HFF-Myc (cell line): ENCODE measurements at places on chromosomes 3 and 15.

DNA sequence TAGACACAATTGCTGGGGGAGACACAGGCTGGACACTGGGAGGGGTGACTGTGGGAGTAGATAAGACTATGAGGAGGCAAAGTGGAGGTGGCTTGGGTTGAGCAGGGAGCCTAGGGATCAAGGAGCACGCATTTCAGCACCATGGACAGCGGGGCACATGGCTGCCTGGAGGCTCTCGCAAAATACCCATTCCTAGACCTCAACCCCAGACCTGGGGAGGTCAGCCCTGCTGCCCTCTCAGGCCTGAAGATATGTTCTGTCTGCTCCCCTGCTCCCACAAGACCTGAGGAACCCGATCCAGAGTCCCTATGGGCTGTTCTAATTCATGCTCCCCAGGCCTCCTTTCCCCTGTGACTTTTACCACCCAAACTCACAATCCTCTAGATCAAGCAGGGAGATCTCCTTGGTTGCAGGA is 16.0 kb upstream of the CPEB1 start:
- peak; percentile 19 for DNase-seq

GRCh38 chr15:71437919-71438318 is 322.6 kb downstream of the THSD4 start:
- DNase-seq, result no peak

DNA sequence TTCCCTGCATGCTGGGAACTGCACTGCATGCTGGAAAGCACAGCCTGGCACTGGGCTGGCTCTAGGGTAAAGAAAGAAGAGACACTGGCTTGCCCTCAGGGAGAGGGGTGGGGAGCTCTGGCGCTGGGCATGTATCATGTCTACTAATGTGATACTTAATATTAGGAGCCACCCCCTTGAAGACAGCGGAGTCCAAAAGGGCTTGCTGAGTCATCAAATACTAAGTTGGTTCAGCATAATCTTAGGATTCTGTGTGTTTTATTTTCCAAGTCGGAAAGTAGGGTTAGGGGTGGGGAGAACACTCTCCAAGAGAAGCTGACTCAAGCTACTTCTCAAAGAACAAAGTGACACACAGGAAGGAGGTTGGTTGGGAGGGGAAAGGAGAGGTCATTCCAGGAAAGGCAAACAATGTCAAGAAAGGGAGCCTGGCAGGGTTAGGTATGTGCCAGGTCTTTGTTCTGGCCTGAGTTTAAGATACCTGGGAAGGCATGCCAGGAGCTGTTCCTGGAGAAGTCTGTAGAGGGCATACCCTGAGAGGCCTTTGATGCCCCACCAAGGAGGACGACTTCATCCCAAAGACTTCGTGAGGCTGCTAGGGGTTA is 237.8 kb upstream of the NR2E3 start:
- DNase-seq, result no peak

GRCh38 chr3:82410366-82410765 is 648.9 kb upstream of the GBE1 start:
- no peak for DNase-seq

DNA sequence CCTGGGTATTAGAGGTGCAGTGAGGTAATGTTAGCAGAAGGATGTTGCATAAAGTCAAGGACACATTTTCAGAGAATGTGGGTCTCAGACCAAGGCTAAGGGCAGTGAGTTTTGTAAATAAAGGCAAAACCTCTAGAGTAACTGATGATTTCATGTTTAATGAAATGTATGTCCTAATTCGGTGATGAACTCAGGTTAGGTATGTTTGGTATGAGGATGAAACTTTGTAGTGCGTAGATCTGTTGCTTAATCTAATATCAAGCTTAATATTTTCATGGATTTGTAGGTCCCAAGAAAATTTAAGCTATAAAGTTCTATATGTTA is 3.6 kb downstream of the USP50 start:
- no peak for DNase-seq

- no peak for DNase-seq
Observed at GRCh38 chr3:12895391-12896062, 54.2 kb upstream of the RPL32 start.

- peak; percentile 69 for DNase-seq
Observed at GRCh38 chr15:66815318-66815717, 113.3 kb downstream of the SMAD6 start.

DNA sequence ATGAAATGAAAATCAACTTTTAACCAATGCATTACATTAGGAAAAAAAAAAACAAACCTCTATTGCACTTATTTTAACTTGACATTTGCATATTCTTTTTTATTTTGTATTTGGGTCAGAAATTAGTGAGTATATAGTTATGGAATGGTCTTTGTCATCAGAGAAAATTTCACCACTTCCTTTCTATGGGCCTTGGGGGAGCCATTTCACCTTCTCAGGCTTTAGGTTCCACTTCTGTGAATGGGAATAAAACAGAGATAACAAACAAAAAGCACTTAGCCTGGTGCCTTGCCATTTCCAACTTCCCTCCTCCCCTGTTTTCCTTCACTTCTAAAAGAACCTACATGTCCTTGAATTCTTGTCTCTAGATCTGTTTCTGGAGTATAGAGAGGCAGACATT is 168.0 kb upstream of the STT3B start:
- no peak for DNase-seq

DNA sequence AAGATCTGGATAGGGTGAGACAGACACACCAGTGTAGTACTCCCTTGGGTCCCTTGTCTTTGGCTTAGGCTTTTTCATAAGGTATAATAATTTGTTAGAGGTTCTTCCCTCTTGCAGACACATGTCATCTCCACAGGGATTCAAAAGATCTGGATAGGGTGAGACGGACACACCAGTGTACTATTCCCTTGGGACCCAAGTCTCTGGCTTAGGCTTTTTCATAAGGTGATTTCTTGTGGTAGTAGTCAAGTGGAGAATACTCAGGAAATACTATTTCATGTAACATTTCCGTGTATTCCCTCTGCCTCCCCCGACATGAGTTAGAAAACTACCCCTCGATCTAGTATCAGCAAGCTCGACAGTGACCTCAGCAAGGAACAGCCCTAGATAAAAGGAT is 954 bp upstream of the MAPKBP1 start:
- DNase-seq, result no peak

DNA sequence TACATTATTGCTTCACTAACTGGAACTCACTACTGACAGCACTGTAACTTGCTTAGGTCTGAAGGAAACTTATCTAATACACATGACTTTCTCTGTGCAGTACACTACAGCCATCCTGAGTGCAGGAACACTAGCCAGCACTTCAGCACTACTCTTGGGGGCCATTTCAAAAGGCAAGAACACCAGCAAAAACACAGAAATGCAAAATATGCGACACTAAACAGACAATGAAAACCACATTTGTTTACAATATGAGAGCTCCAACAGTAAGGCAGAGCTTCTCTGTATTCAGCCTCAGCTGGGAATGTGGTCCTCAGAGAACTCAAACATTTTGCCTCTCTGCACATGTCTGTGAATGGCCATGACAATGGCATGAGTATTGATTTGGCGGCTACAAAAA is 109.6 kb downstream of the ARRDC4 start:
- DNase-seq, result peak; percentile 57

- no peak for DNase-seq
Observed at GRCh38 chr15:47944637-47945288, 176.0 kb upstream of the SLC24A5 start.

- no peak for DNase-seq
Observed at GRCh38 chr3:4726549-4726948, 233.4 kb downstream of the ITPR1 start.

DNA sequence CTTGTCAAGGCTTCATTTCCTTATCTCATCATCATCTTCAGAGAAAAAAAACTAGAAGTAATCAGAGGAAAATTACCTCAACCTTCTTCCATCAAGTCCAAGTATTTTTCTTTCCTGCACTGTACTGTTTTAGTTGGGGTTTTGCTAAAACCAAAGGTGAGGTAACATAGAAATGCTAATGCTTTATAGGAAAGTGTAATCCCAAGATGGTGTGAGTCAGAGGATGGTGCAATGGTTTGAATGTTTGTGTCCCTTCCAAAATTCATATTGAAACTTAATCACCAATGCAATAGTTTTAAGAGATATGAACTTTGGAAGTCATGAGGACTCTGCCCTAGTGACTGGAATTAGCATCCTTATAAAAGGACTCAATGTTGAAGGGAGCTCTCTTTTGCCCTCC is 79.5 kb downstream of the KBTBD8 start:
- no peak for DNase-seq

DNA sequence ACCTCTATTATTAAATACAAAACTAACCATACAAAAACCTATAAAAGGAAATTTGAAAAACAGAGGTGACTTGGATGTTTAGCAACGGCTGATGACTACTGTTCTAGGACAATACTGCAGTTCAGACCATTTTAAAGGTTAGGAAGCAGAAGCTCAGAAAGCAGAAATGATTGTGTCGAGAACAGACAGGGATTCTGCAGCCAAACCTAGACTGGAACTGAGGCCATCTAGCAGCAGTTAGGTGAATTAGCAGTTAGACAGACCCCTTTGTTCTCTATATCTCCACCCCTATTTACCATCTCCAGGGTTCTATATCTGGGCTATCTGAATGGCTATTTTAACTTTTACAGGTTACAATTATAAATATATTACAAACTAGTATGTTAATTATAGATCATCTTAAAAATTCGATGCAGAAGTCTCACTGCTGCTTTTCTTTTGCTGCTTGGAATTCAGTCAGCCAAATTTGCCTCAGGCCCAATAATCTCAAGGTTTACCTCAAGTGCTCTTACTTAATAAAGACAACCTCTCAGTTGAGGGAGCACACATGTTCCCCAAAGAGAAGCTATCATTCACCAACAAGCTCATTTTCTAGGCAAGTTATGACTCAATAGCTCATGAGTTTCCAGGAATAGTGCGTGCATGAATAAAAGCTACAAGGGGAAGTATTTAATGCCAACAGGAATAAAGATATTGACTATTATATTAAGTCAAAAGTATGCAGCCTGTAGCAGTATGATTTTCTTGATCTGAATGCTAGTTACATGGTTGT is 9.3 kb upstream of the IL1RAP start:
- DNase-seq, result no peak

DNA sequence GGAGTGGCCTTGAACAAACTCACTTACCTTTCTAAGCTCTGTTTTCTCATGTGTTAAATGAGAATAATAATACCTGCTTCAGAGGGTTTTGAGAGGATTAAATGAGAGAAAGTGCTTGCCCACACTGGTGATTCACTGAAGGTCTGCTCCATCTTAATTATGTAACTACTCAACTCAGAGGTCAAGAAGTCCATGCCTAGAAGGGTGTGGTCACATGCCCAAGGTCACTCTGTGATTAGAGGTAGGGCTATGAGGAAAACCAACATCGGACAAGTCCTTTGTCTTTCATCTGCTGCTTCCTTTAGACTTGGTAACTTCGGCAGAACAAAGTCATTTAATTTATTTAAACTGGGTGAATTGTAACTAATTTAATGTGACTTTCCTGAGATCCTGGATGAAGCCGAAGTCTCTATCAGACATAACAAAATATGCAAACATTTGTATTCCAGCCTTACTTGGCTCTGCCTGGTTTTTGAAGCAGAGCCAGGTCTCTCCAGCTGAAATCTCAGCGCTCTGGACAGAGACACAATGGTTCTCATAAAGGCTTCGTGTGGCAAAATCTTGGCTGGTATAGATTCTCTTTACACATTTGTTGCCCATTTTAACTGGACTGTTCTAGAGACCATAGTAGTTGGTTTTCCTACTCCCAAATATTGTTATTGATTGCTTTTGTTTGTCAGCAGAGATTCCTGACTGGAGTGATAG is 3.0 kb downstream of the CHRNA7 start:
- no peak for DNase-seq

DNA sequence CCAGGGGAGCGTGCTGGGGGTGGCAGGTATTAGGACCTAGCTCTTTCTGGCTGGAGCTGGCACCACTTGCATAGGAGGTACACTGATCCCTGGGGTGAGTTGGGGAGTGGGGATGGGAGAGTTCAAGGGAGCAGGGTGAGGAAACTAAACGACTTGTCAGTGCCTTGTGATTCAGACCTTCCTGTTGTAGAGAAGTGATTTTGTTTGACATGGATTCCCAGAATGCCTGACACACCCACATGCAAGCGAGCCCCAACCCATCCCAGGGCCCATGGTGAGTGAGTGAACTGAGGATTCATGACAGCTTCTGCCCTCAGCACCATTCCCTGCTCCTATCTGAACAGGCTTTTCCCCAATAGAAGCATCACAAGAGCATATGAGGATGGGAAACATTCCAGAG is 15.6 kb upstream of the UBE2Q2 start:
- DNase-seq, result no peak

- no peak for DNase-seq
Observed at GRCh38 chr15:64493641-64494040, 33.3 kb downstream of the ZNF609 start.

DNA sequence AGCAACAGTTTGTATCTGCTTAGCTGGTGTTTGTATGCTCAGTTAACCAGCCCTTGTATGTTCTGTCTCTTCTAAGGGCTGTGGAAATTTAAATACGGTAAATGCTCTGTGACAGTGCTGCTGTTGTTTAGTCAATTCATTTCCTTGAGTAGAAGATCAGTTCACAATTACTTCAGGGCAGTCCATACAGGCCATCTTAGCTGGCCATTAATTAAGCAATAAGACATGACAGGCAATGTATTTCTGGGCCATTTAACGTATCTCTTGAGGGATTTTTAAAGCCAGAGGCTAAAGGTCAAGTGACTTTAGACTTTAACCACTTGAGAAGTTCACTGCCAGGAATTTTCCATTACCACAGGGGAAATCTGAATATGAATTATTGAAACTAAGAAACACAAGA is 351.8 kb downstream of the ZIC1 start:
- no peak for DNase-seq

GRCh38 chr3:156792114-156792513 is 34.0 kb upstream of the LEKR1 start:
- no peak for DNase-seq
